ENCODE measurements at places on chromosomes 2 and 18.
A peak's percentile ranks its signal among the peaks of the same experiment; 100 is the strongest.

DNA sequence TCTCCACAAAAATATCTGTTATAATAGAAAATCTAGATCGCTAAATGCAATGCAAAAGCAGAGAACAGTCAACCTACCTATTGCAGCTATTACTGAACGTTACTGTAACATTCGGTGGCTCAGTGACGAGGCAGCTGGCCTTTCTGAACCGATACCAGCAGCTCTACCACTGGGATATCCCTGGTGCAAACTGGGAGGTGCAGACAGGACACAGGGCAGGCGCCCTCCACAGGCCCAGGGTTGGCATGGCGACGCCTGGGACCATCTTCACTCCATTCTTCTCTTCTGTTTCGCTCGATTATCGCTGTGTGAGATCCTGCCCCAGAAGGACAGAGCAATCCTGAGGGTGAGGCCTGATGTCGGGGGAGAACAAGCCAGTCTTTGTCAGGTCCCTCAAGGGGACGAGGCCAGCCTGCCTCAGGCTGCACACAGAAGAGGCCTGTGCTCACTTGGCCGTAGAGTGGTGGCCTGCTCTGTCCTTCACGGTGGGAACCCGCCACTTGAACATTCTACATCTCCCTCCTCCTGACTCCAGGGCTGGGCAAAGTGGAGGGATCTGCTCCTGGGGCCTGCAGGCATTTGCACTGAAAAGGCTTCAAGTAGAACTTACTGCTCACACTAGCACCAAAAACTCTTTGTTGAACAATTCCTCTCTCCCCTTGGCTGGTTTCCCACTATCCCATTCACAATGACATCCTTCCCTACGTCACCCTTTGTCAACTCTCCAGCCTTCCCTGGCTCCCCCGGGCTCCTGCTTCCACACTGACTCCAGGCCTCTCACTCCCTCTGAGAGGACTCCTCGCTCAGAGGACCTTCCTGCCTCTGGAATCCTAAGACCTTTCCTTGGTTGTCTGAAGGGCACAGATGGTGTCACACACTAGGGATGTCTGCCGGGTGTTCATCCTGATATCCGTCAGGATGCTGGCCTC, 49.7 kb downstream of the CYRIA start:
- no peak for DNase-seq

GRCh38 chr18:54217624-54218023, 6.8 kb downstream of the MBD2 start:
- DNase-seq: no peak

- DNase-seq: peak; percentile 62
Observed at GRCh38 chr2:168632709-168633121, 169.7 kb upstream of the NOSTRIN start.

DNA sequence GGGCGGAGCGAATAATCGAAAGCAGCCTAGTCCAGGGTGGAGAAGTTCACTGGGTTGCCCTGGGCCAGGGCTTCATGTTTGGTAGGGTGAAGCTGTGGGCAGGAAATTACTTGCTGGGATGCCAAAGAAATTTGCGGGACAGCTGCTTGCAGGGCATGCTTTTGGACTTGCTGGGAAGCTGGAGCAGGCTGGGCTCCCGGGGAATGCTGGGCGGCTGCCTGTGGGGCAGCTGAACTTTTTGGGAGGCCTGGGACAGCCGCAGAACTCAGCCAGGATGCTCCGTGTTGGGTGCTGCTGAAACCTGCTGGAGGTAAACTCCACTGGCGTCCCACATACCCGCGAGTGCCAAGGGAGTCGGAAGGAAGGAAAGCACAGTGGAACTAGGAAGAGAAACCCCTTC, 31.9 kb downstream of the ASB1 start:
- no peak for DNase-seq

GRCh38 chr2:209767316-209767715, 4.3 kb upstream of the UNC80 start:
- no peak for DNase-seq

DNA sequence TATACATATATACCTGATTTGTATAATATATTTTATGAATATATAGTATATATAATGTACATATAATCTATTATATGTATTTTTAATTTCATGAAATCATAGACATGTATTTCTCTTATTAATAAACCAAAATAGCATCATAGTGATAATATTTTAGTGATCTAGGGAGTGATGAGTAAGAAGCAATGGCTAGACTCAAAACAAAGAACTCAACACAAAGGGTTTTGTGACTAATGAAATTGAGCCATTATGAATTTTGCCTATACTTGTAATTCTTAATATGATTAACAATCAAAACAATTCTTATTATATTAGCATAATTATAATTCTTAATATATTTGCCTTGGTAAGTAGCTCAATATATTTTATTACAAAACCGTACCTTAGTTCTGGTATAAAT, 1614.1 kb upstream of the TMEFF2 start:
- DNase-seq: no peak

- DNase-seq: no peak
Observed at GRCh38 chr2:203412546-203413331, 84.5 kb downstream of the ABI2 start.

GRCh38 chr2:149745396-149746230, 158.0 kb upstream of the MMADHC start:
- no peak for DNase-seq

DNA sequence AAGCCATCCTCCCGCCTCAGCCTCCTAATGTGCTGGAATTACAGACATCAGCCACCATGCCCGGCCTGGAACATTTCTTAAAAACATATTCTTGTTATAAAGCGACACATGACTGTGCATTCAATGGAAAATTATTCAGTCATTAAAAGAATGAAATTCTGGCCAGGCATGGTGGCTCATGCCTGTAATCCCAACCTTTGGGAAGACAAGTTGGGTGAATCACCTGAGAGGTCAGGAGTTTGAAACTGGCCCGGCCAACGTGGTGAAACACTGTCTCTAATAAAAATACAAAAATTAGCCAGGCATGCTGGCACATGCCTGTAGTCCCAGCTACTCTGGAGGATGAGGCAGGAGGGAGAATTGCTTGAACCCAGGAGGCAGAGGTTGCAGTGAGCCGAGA, 21.6 kb upstream of the RPRD1A start:
- no peak for DNase-seq

DNA sequence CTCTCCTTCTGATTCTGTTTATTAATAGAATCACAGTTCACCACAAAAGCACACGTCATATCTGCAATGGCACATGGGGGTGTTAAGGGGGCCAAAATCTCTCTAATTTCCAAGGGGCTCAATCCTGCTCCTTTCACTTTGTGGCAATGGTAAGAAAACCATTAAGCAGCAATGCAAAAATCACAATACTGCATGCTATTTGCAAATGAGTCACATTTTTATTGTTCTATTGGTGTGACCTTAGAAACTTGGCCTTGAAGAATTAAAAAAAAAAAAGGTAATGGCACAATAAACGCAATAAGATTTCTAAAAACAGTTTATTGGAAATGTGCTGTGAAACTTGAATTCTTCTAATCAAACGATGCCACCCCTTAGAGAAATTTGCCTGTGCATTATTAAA, 251.5 kb downstream of the ZNF521 start:
- no peak for DNase-seq

- DNase-seq: no peak
Observed at GRCh38 chr2:10348891-10349290, 46.2 kb downstream of the HPCAL1 start.

Measured in ELR (cell line).